ENCODE measurements at places on chromosomes 1 and 21.

- DNase-seq, result no peak
Observed at GRCh38 chr1:51421964-51422363, 91.6 kb upstream of the TTC39A start.

DNA sequence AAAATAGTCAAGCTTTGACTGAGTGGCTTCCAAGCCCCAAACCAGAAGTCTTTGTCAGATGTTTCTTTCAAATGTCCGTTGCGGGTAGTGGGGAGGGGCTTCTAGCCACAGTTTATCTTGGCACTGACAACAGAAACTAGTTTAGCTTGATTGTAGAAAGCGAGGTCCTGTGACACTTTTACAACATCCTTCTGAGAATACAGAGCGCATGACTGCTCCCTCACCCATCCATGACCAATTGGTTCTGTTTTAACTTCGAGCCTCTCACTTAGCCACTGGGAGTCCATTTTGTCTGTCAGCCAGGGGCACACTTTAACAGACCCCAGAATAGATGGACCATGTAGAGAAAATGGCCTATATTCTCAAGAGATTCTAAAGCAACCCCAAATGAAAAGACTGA is 199.2 kb upstream of the ST6GALNAC5 start:
- DNase-seq, result no peak

DNA sequence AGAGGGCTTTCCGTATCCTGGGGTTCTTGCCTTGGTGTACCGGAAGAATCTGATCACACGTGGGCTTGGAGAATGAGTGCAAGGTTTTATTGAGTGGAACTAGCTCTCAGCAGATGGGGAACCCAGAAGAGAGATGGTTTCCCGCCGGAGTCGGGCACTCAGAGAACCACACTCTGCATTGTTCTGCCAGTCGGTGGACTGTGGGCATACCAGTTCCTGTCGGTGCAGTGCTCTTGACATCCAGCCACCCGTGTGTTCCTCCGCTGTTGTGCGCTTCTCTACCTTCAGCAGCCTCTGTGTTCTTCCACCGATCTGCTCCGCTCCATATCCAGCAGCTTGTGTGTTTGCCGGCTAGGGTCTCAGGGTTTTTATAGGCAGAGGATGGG is 10.8 kb upstream of the PPIE start:
- no peak for DNase-seq

- DNase-seq, result no peak
Observed at GRCh38 chr1:201111156-201111555, 1.1 kb downstream of the CACNA1S start.

DNA sequence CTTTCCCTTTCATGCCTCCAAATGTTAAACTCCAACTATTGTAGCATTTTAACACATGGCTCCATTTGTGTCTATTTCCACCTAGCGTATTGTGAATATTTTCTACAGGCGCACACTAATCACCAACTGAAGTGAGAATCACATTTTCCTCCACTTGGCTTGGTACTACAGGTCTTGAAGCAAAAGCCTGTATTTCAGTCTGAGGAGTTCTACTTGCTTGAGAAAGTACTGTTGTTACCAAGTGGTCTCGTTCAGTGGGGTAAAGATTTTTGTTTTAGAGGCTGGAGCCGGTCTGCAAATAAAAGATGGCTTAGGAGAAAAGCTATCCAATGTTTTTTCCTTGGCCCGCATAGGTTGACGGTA is 550 bp upstream of the PTBP2 start:
- DNase-seq, result no peak

DNA sequence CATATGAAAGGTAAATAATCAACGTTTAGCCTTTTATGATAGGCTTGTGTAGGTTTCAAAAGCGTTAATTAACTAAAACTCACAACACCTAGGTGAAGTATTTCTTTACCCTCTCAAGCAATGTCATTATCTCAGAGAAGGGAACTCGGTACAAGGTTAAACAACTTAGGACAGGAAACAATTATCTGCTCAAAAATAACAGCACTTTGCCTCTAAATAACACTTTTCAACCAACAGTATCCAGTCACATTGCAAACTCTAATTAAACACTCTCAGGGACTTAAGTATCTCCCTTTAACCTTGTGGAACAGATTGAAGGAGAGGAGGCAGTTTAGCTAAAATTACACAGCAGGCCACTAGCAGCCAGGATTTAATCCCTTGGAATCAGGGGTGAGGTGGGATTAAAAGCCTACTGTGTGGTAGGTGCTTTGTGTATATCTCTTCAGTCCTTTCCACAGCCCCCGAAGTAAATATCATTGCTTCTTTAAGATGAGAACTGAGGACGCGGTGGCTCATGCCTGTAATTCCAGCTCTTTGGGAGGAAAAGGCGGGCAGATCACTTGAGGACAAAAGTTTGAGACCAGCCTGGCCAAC is 5.2 kb upstream of the AKNAD1 start:
- no peak for DNase-seq

- DNase-seq, result peak; percentile 72
Observed at GRCh38 chr1:8660411-8660828, 157.0 kb downstream of the RERE start.

DNA sequence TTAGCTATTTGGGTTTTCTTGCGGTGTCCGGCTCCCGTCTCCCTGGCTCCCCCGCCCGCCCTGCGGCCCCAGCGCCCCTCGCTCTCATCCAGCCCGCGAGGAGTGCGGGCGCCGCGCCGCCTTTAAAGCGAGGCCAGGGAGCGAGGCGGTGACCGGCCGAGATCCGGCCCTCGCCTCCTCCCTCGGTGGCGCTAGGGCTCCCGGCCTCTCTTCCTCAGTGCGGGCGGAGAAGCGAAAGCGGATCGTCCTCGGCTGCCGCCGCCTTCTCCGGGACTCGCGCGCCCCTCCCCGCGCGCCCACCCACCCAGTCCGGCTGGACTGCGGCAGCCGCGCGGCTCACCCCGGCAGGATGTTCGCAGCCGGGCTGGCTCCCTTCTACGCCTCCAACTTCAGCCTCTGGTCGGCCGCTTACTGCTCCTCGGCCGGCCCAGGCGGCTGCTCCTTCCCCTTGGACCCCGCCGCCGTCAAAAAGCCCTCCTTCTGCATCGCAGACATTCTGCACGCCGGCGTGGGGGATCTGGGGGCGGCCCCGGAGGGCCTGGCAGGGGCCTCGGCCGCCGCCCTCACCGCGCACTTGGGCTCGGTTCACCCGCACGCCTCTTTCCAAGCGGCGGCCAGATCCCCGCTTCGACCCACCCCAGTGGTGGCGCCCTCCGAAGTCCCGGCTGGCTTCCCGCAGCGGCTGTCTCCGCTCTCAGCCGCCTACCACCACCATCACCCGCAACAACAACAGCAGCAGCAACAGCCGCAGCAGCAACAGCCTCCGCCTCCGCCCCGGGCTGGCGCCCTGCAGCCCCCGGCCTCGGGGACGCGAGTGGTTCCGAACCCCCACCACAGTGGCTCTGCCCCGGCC is 492 bp downstream of the HLX start:
- DNase-seq, result no peak

DNA sequence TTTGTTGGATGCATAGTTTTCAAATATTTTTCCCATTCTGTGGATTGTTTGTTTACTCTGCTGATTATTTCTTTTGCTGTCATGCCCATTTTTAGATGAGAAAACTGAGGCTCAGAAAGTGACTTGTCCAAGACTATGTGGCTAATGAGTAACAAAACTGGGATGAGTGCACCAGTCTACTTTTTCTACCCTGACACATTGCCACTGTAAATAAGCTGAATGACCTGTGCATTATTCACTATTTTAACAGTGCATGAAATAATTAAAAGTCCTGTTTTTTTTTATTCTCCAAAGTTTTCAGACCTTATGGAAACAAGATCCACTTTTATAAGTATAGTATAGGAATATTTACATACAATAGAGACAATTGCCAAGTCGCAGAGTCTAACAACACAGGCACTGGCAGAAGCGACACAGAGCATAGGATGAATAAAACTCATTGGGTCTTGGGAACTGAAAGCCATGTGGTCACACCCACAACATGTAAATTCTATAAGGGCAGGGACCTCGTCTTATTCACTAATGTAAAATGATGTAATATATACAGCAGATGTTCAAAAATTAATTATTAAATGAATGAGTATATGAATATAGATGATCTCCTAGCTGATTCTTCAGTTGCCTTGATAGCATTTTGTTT is 45.2 kb downstream of the HLX start:
- DNase-seq, result no peak

DNA sequence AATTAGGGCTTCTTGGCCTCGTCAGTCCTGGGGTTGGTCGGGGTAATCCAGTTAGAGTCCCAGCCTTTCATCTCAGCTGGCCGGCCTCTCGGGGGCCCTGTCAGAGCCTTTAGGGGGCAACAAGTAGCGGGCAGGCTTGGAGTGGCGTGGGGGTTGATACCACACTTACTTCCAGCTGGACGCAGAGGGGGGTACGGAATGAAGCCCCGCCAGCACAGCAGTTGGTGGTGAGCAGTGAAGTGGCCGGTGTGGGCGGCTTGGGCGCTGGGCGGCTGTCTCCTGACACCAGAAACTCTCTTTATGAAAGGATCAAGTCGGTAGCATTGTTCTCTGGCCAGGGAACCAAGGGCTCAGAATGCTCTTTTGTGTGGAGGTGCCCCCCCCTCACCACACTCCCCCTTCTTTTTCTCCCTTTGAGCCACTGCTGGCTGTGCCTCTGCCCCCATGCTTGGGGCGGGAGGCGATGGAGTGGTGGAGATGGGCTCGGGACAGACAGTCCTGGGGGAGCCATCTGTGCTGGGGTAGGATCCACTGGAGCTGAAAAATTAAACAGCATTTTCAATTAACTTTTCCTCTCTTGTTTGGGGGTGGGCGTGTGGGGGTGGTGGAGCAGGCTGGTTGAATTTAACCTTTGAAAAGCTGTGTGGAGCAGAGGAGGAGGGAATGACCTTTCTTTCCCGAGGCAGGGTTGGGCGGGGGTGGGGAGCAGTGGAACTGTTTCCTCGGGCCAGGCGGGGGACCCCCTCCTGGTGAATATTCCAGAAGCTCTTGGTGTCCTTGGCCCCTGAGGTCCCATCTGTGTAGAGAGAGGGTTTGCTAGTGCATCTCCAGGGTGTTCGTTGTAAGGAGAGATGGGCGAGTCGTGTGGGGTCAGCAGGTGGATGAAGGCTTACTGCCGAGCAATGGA is 102.7 kb downstream of the RNF220 start:
- DNase-seq, result peak; percentile 64

DNA sequence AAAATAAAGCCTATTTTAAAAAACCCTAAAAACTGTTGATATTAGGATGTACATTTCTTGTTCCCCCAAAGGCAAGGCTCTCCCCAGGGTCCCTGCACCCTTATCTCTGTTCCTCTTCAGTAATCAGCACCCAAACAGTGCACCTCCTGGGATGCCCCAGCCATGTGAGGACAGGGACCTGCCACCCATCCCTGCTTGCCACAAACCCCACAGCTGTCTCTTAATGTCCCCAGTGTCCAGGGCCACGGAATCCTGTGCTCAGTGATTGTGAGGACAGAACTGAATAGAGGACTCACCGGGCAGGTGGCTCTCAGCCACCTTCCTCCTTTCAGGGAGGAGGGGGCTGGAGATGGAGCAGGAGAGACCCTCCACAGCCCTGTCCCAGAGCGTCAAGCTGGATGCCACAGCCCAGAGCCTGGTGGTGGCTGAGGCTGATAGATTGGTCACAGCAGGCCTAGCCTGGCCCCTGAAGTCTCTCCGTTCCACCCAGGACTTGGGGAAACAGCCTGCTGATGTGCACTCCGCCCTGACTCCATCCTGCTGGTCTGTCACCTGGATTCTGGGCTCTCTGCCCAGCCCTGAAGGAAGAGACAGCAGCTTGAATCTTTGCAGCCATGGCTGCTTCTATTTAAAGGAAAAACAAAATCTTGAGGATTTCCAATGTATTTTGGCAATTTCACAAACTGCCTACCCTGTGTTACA is 23.1 kb downstream of the RNF187 start:
- DNase-seq, result no peak

DNA sequence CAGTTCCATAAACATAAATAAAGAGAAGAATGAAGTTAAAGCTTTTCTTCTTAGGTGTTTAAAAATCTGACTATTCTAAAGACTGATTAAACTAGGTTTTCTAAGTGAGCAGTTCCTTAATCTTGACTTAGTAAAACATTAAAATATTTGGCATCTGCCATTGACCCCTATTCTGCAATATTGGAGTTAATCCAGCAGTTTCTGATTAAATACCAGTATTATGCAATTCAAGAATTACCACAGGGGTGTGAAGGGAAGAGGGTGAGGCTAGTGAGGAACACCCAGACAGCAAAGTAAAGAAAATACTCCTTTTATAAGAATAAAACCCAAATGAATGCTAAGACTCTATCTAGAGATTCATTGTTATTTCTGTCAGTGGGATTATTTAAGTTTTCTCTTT is 40.9 kb downstream of the CLIC4 start:
- no peak for DNase-seq

- DNase-seq, result no peak
Observed at GRCh38 chr21:37800456-37801061, 115.7 kb downstream of the KCNJ6 start.

GRCh38 chr1:38000529-38001455 is 4.5 kb downstream of the FHL3 start:
- DNase-seq, result no peak

- DNase-seq, result no peak
Observed at GRCh38 chr1:5954964-5955363, 37.3 kb downstream of the NPHP4 start.

DNA sequence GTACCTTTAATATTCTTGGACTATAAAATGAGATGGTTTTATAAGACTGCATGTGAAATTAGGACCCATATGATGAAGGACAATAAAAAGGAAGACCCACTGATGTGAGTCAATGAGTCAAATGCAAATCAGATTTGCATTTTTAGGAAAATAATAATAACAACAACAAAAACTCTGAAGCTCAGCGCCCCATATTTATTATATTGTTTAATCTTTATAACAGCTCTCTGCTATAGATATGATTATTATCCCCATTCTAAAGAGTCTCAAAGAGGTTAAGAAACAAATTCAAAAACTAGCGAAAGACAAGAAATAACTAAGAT is 850 bp upstream of the SELL start:
- DNase-seq, result no peak

DNA sequence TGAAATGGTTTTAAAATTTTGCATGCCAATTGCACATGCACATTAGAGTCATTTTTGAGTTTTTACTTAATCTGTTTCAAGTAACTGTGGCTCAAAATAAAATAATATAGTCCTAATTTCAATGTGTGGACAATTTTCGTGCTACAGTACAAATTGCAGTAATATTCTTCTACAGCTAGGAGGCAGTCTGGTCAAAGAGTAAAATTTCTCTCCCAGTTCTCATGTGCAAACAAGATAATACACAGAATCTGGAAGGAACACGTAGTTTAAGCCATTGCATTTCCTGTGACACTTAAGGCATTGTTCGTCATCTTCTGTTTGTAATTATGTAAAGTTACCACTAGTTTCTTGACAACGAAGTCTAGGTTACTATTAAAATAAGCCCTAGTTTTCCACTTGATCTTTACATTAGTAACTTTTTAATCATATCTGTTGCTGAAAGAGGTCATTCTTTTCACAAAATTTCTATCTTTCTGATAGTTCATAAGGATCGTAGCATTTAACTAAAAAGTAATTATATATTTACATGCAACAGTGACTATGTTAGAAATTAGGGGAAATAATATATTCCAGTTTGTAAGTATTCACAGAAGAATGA is 28.9 kb downstream of the ODR4 start:
- DNase-seq, result no peak

- DNase-seq, result no peak
Observed at GRCh38 chr1:43653893-43654292, 3.9 kb downstream of the KDM4A start.

GRCh38 chr1:77970192-77970591 is 8.7 kb downstream of the FUBP1 start:
- no peak for DNase-seq

- no peak for DNase-seq
Observed at GRCh38 chr1:156148216-156148615, 5.2 kb upstream of the SEMA4A start.

GRCh38 chr1:167648978-167649744 is 19.1 kb downstream of the RCSD1 start:
- DNase-seq, result no peak

GRCh38 chr1:46615735-46616134 is 876 bp downstream of the MOB3C start:
- DNase-seq, result no peak

All from anterior cingulate cortex (tissue), 58 donors.